Fibroblast of skin of left biceps (primary cell): ENCODE measurements at places on chromosomes 6 and 20.

DNA sequence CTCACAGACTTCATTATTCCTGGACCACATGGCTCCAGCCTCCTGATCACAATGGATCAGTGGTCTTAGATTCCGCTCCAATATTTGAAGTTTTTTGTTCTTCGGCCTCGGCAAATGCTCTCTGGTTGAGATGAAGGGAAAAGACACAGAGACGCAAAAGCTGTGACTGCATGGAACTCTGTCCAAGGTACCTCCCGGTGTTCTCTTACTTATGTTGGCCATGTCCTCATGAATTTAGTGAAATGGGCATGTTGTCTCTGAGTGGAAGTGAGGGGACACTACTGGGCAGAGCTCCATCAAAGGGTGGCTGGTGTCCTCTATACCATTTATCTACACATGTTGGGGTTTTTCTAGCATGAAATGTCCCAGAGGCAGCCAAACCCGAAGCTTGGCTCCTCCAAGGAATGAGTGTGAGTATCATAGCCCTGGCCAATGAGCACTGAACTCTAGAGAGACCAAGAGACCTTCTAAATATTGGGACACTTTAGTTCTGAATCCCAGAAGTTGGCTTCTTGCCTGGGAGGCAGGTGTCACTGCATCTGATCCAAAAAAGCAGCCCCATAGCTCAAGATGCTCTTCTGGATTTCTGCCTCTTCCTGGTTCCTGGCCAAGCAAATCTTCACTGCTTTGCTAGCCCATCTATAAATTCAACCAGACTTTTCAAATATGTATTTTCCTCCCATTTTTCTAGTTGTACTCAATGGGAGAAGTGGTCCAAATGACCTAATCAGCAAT lies 34.1 kb downstream of the HLA-G start:
- no peak for DNase-seq

GRCh38 chr20:16917636-16918035 lies 169.5 kb downstream of the OTOR start:
- DNase-seq, result no peak

DNA sequence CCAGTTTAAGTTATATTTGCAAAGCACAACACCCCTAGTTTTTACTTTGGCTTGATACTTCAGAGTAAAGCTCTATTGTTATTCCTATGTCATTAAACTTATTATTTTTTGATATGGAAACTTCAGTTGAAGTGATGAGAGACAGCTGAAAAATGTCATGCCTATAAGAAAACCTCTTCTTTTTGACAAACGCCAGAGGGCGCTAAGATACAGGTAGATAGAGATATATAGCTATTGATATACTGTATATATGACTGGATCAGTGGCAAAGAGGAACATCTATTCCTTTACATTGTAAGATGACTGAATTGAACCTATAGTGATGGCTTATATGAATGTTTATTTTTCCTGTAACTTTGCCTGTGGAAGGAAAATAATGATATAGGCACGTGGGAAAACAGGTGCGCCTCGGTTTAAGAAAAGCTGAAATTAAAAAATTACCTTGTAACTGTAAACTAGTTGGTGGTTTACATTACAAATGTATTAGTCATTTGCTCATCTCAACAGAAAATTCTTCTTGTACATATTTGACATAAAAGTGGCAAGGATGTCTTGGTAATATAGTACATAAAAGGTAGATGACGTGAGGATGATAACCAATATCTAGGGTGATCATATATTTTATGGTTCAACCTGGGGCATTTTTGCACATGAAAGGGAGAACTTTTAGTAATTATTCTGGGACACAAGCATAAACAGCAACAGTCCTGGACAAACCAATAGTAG lies 74.1 kb downstream of the LAMA4 start:
- peak; percentile 70 for DNase-seq

GRCh38 chr20:63312690-63313348 lies 19.8 kb downstream of the COL20A1 start:
- no peak for DNase-seq

- no peak for DNase-seq
Measured at GRCh38 chr6:54730767-54731630, 115.6 kb upstream of the FAM83B start.

GRCh38 chr6:28551891-28552666 lies 26.4 kb downstream of the GPX5 start:
- no peak for DNase-seq

- DNase-seq, result no peak
Measured at GRCh38 chr20:53154540-53154939, 182.4 kb downstream of the TSHZ2 start.

DNA sequence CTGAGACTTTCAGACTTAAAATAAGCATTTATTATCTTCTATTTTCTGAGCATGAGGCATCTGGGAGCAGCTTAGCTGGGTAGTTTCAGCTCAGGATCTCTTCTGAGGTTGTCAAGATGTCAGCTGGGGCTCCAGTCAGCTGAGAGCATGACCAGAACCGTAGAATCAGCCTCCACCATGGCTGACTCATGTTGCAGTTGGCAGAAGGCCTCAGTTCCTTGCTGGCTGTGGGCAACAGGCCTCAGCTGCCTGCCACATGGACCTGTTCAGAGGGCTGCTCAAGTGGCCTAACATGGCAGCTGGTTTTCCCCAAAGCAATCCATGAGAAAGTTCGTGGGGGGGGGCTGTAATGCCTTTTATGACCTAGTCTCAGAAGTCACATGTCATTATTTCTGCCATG lies 142.3 kb downstream of the LY86 start:
- peak; percentile 49 for DNase-seq

- DNase-seq, result peak; percentile 53
Measured at GRCh38 chr6:6758915-6759654, 170.6 kb downstream of the LY86 start.

- DNase-seq, result no peak
Measured at GRCh38 chr6:79544299-79544927, 7.2 kb upstream of the LCA5 start.

- DNase-seq, result no peak
Measured at GRCh38 chr20:44584162-44584561, 1.8 kb downstream of the PKIG start.

DNA sequence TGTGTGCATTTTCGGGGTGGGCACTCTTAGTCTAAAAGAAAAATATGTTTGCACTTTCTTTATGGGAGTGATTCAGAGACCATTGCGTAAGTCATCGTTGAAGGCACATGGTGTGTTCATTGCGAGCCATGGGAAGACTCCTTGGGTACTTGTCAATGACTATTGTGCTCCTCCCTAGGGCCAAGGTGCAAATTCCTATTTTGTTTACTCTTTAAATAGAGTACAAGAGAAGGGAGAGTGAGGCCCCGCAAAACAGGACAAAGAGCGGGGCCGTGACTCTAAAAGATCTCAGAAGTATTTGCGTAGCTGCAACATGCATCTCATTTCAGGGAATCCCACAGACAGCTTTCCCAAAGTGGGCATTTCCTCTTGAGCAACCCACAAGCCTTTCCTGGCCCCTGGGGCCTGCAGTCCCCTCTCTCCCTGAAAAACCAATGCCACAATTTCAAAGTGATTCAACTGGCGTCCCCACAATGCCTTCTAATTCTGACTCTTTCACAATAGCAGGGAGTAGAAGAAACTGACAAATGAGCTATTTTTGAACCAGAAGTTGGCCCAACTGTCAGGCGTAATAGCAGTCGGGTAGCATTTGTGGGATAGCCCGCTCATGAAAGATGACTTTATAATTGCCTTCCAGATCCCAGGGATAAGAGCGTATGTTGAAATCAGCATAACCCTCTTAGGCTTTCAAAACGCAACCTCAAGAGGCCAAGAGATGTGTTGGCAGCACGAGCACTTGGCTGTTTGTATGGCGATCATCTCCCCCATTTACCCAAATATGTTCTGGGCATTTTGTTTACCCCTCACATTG lies 277.9 kb upstream of the BMP2 start:
- DNase-seq, result no peak

GRCh38 chr6:148840256-148840655 lies 93.4 kb downstream of the UST start:
- DNase-seq, result no peak

- no peak for DNase-seq
Measured at GRCh38 chr20:20463933-20464374, 96.0 kb downstream of the INSM1 start.

DNA sequence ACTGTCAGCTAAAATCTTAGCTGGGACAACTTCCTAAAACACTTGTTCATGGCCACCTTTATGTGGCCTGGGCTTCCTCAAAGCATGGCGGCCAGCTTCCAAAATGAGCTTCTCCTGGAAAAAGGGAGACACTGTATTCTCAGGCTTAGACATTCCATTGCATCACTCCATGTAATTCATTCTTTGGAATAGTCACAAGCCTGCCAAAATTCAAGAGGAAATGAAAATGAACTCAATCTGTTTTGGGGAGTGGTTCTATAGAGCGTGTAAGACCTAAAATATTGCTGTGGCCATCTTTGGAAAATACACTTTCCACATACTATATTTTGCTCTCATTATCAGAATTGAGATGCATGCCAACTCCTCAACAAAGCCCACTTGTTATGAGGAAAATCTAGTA lies 687.0 kb downstream of the KIF16B start:
- DNase-seq, result no peak

DNA sequence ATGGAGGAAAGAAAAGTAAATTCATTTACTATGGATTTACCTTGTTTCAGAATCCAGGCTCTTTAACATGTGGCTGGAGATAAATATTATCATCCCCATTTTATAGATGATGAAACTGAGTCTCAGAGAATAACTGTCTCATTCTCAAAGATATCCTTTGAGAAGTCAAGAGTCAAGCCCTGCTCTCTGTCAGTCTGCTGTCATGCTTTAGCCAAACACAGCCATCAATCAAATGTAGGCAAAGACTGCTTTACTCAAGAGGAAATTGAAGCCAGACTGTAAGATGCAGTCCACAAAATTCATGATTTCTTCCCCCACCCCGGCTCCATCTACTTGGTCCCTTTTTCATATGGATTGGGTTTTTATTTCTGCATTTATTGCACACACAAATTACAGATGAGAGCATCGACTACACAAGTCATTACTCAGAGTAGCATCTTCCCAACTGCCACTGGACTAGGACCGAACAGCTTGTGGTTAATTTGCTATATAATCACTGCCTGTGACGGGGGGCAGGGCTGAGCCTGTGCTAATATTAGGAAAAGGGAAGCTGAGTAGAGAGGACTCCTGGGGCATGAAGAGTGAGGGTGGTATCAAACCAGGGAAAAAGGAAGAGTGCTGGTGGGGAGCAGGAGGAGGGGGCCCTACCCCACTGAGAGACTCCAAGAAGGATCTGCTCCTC lies 102.7 kb upstream of the TOP1 start:
- DNase-seq, result no peak

DNA sequence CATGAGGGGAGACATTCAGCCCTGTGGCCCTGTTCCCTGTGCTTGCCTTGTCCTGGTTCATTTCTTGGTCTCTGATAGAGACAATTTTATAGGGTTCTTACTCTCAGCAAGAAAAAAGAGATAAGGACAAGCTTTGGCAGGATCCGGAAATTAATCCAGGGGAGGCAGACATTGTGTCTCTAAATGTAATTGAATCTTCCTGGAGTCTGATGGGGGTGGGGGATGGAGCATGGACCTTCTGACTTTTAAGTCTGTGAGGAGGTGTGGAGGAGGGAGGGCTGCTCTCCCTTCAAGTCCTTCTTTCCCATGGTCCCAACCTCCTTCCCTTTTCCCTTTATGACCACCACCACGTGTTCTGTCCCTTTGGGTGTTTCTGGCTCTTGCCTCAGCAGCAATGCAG lies 512.7 kb downstream of the DHX35 start:
- no peak for DNase-seq

DNA sequence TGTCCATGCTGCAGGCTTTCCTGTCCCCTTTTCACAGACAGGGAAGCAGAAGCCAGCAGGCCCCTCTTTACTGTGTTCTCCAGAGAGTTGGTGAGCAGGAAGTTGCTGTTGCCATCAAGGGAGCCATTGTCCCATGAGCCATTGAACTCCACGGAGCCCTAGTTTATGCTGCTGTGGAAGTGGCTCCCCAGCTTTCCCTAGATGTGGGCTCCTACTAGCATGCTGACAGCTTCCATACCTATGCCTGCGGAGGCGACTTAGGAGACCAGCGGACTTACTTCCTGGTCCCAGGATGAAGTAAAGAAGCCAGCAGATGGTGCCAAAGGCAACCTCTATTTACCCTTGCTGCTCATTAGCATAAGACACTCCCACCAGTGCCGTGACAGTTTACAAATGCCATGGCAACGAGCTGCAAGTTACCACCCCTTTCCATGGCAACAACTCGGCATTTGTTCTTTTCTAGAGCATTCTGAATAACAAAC lies 30.8 kb upstream of the FKBP1A start:
- DNase-seq, result no peak

DNA sequence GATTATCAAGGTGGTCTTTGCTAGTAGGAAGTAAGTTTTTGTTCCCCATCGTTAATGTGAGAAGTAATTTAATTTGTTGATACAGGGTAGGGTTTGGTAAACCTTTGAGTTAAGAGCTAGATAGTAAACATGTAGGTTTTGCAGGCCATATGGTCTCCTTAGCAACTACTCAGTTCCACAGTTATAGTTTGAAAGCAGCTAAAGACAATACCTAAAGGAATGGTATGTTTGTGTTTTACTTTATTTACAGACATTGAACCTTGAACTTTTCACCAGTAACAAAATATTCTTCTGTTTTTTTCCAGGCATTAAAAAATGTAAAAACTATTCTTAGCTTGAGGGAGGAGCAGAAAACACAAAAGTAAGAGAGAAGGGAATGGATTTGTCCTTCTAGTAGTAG lies 1.7 kb downstream of the CAP2 start:
- DNase-seq, result no peak

DNA sequence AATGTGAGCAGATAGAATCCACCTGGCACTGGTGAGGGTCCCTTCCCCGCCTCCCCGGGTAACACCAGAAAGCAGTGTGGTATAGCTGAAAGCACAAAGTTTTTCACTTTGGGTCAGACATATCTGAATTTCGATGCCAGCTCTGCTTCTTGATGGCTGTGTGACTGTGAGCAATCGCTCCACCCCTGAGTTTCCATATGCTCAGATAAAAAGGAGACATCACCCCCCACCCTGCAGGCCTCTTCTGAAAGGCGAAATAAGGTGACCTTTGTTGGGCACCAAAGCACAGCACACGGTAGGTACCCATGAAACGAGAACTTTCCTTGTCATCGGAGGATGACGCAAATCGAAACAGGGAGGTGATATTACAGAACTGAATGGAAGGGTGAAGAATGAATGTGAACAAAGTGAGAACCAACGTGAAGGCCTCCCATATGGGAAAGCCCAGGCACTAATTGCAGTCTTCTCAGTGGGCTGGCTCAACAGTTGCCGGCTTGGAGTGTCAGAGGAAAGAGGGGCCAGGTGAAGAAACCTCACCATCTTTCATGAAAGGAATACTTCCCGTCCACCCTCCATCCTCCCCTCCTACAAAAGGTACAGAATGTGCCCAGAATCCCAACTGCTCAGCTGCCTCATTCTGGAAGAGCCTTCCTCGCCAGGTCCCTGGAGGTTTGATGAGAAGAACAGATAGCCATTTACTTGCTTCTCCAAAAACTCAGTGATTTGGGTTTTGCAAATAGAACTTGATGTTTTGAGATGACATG lies 61.8 kb downstream of the NFATC2 start:
- DNase-seq, result no peak

- DNase-seq, result no peak
Measured at GRCh38 chr6:169937389-169938261, 186.2 kb downstream of the ERMARD start.

DNA sequence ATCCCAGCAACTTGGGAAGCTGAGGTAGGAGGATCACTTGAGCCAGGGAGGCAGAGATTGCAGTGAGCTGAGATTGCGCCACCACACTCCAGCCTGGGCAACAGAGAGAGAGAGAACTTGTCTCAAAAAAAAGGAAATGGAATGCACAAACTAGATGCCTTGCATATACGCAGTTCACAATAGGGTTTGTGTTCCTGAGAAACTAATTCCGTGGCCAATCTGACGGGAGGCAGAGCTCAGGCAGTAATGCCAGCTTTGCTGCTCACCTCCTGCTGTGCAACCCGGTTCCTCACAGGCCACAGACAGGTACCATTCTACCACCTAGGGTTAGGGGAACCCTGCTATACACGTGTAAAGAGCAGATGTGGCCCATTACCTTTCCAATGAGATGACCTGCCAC lies 1.4 kb downstream of the CDK5RAP1 start:
- no peak for DNase-seq
